ENCODE measurements at places on chromosomes 12 and 14.

DNA sequence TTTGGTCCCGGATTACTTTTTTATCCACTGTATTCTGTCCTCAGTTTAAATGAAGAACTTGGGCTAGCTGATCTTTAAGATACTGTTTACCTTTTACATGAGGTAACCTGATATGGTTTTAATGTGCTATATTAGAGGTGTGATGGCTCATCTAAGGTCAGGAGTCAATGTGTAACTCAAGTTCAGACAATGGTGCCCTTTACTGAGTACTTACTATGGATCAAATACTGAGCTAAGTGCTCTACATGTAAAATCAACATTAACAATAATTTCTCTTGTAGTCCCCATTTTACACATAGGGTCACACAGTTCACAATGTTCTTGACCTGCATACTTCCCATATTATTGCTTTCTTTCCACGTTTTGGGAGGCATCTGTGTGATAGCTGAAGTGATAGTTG lies 79.2 kb downstream of the CEP83 start:
- no peak for DNase-seq

DNA sequence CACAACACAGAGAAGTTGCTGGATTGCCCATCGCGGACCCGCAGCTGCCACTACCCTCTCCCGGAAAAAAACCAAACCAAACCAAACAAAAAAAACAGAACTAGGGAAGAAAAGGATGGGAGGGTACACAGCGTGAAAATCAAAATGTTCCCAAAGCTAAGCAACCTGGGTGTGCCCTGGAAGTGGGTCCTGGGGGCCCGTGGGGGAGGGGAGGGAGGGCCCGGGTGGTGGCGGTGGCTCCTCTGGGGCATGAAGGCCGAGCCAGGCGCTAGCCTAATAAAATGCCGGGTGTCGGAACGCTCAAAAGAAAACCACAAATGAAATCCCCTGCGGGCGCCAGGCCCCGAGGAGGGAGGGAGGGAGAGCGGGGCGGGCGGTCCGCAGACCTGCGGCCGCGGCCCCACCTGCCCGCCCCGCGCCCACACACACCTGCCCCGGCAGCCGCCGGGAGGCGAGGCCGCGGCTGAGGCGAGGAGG lies 787 bp downstream of the HECTD4 start:
- DNase-seq: peak; percentile 73

DNA sequence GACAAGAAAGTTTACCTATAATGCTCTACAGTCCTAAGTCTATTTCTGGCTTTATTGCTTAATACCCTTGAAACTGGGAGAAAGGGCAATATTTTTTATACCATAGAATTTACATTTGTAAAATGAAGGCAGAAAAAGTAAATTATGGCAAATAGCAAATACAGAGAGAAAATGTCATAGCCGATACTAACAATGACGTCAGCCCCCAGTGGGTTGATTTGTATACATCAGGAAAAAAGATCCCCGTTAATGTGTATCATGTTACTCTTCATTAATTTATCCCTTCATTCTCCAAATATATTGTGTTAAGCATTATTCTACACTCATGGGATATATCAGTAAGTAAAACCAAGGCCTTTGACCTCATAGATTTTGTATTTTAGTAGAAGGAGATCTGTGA lies 445.1 kb upstream of the SYT1 start:
- no peak for DNase-seq

GRCh38 chr12:28993720-28994119 lies 155.4 kb upstream of the FAR2 start:
- DNase-seq: no peak

DNA sequence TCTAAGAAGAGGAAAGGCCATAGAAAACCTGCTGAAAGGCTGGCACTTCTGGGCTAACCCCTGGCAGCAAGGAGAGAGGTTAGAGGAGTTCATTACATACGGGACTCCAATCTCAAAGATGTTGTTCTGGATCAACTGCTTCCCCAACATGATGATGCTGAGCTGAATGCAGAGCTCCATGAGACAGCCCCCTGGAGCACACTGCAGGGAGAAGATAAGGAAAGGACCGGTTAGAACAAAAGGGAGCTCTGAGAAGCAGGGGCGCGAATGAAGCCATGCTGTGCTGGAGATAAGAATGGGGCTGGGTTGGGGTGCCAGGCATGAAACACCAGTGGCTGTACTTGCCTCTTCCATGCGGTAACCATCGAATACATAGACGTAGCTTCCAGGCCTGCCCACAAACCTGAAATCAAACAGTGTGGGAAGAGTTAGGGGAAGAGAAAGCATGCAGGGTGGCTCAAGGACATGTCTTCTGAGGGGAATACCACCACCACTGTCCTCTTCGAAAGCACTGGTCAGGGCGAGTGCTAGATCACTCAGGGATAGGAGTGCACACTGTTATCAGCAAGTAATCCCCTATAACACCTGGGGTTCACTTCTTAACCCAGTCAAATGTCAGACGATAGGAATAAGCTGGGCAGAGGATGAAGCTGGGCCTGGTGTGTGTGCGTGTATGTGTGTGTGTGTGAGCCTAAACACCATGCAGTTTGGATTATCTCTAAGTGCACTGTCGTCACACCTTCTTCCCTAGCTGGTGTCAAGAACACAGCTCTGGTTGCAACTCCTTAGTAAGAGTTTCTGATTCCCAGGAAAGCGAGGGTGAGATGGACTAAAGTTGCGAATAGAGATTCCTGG lies 180.9 kb downstream of the NTF3 start:
- DNase-seq: peak; percentile 95

- no peak for DNase-seq
These were observed 119.5 kb downstream of the TTC7B start for GRCh38 chr14:90696720-90697119.

- peak; percentile 79 for DNase-seq
These were observed 75.1 kb downstream of the IRF2BPL start for GRCh38 chr14:76953311-76953945.

- no peak for DNase-seq
These were observed 227.7 kb upstream of the TMEM260 start for GRCh38 chr14:56351861-56352260.

DNA sequence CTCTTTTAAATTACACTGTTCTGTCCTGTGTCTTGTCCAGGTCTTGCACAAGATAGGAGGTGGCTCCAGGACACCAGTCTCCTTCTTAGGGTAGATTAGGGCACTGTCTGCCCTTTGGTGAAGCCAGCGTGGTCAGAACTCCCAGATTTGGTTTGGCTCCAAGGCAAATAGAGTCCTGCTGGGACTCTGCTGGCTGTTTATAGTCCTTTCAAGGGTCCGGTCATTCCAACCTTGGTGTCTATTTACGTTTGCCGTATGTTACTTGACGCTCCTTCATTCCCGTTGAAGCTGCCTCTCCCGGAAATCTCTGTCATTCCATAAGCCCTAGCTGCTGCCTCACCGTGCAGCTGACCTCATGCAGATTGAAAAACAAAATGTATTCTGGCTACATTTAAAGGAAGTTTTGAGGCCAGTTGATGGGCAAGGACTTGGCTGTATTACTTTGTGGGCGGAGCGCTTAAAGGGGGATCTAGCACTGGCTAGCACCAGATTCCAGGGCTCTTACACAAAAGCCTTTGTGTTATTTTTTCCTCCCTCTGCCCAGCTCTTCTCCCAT lies 180.6 kb downstream of the AKAP6 start:
- no peak for DNase-seq

- no peak for DNase-seq
These were observed 1.9 kb downstream of the ACTN1 start for GRCh38 chr14:68977180-68977717.

GRCh38 chr12:30700216-30700900 lies 4.7 kb upstream of the IPO8 start:
- DNase-seq: no peak
